Bone marrow (tissue), 2 donors: ENCODE measurements at places on chromosomes 3 and 15.

- DNase-seq = no peak
These were observed 102.0 kb downstream of the SNRPN start for GRCh38 chr15:25056484-25057425.

DNA sequence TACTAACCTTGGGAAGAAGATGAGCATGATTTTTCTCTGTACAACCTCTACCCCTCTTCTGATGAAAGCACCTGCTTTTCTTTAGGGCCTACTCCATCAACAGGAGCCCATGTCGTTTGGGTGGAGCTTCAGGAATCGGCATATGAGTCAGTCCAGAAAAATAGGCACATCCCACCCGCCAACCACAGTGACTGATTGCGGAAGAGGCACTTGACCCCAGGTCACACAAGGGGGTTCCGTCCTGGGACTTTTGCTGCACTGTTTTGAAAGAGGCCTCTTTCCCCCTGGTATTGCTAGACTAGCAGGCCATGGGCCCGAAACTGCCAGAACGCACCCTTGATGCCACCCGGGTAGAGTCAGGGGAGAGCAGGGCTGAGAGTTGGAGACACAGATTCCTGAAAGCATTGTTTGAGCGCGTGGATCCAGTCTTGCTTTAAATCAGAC, 19.3 kb upstream of the NRROS start:
- DNase-seq = no peak

- no peak for DNase-seq
These were observed 268.6 kb downstream of the RORA start for GRCh38 chr15:60960517-60960916.

DNA sequence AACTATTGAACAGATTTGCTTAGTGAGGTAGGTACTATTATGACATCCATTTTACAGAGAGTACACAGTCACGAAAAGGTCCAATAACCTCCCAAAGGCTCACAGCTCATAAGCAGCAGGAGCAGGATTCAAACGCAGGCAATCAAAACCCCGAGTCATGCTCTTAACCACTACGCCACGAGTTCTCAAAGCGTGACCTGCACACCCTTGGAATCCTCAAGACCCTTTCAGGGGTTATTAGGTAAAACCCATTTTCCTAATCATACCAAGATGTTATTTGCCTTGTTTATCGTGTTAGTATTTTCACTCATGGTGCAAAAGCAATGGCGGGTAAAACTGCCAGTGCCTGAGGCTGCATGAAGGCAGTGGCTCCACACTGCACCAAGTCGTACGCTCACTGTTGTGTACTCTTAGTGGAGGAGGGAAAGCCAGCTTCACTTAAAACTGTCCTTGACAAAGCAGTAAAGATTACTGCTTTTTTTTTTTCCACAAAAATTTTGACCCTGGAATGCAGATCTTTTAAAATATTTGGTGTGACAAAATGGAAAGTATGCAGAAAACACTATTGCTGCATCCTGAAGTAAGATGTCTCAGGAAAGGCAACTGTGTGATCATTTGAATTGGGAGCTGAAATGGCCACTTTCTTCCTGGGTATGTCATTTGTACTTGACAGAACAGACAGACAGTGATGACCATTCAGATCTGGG, 96.1 kb downstream of the IGF2BP2 start:
- DNase-seq = no peak

DNA sequence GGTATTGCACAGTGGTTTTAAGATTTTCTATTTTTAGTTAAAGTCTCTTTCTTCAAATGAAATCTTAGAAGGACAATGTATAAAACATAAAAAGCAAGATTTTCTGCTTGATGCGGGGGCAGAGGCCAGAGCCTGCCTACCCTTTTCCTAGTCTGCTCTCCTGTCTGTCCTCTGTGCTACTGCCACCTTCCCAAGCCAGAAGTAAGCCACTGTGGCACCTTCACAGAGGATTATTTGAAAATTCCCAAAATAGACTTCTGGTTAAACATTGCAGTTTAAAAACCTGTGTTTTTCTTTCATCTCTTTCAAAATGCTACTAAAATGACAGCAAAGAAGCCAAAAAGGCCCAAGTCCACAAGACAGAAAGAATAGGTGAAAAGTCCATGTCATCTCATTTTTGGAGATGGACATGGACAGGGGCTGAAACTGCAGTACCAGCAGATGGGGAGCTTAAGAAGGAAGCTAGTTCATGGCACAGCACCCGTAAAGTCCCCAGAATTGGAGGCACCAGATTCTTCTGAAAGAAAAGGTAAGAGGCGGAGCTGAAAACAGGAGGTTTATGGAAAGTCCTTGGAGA, 37.0 kb downstream of the PAQR9 start:
- no peak for DNase-seq

DNA sequence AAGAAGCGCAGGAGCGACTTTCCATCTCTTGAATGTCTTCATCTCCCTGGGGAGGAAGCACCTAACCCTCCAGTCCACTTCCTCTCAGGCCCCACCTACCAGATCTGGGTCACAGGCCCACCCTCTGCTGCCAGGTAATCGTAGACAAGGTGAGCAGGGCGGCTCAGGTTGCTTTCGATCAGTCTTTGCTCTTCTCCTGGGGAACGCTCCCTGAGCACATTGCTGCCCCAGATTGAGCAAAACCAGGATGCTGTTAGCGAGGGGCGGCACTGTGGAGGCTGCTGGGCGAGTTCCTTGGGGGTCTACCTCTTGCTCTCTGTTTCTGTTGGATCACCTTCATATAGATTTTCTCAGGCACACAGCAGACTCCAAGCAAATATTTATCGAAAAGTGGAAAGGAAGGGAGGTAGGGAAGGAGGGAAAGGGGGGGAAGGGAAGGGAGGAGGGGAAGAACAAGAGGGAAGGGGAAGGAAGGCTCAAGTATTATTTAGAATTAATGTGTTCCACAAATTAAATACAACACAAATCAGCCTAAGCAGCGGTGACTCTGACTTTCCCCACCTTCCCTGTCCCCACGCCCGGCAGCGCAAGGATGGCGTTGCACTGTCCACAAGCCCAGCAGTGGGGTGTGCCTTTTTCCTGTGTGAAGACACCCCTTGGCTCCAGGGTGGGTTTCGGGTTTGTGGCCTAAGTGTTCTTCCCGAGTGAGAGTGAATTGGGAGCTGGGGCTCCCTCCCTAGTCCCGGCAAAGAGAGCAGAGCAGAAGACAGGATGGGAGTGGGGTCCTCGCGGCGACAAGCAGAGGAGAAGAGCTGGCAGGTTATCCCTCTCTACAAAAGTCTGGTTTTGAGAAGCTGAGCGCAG, 6.1 kb upstream of the PCSK6 start:
- DNase-seq = no peak
